ENCODE measurements at places on chromosomes 4 and X. TPM values are rescaled to one million over a fixed set of nuclear protein-coding genes. Genes with fewer than 3 reads are reported as not detected.

- no peak for DNase-seq
These were observed 125.7 kb downstream of the CRLF2 start for GRCh38 chrX:1086444-1087409.

DNA sequence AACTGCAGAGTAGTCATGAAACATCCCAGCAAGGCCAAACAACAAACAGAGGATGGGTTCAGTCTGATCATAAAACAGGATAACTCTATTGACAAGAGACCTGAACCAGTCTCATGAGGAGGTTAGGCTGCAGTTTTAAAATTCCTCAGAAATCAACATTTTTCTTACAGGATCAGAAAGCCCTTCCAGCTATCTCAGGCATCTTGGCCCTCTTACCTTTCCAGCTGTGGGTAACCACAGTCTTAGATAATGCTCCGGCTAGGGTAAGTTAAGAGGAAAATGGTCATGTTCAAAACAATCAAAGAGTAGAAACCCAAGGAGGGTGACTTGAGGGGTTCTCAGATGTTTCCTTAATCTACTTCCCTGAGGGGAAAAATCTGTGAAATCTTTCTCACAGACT lies 5.1 kb downstream of the CTSO start:
- DNase-seq: no peak

DNA sequence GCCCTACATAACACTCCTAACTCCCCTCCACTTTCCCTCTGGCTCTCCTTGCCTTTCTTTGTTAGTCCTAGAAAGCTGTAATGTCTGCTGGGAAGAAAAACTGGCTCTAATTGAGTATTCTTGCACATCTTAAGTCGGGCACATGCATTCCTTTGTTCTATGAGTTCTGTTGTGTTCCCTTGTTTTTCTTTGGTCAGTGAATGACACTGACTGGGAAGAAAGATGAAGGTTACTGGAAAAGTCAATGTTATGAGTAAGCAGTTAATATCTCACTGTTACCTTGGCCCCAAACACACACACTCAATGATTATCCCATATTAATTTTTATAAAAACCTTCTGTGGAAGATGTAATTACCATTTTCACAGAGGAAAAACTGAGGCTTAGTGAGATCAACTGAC lies 215.9 kb downstream of the SOWAHB start:
- DNase-seq: no peak

Gene FAM47A
- total RNA-seq: not detected

Gene GAGE12H
- total RNA-seq: not detected

- no peak for DNase-seq
These were observed 195.1 kb downstream of the FBXW7 start for GRCh38 chr4:152340818-152341217.

DNA sequence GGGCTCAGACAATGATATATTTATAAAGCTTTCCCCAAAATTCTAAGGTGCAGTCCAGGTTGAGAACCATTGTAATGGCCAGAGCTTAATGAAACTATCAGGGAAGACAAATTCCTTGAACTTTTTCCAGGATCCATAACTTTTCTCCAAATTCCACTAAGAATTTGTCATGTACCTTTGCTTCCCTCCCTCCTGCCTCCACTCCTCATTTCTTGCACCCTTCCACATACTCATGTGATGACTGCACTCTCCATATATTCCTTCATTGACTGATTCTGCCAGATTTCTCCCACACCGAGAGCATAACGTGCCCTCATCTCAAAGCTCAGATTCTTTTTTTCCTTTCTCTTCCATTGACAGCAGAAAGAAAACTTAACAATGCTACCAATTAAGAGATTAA lies 20.9 kb upstream of the AMELX start:
- no peak for DNase-seq

GRCh38 chr4:141124224-141124623 lies 9.0 kb downstream of the RNF150 start:
- DNase-seq: no peak

GRCh38 chr4:62627141-62627540 lies 1427.0 kb downstream of the ADGRL3 start:
- no peak for DNase-seq

Gene MSANTD1
- 1.0 TPM for total RNA-seq

GRCh38 chr4:57351731-57352130 lies 241.5 kb upstream of the IGFBP7 start:
- no peak for DNase-seq

Gene NR3C2
- total RNA-seq: 5.3 TPM

Measured in activated CD8-positive, alpha-beta T cell treated with anti-CD3 and anti-CD28 coated beads, Interleukin-2, amount 10 ng/mL, durations not matched to agents 7 days and 5 days (primary cell).